ENCODE measurements at places on chromosomes 4 and X.
A peak's percentile ranks its signal among the peaks of the same experiment; 100 is the strongest.

DNA sequence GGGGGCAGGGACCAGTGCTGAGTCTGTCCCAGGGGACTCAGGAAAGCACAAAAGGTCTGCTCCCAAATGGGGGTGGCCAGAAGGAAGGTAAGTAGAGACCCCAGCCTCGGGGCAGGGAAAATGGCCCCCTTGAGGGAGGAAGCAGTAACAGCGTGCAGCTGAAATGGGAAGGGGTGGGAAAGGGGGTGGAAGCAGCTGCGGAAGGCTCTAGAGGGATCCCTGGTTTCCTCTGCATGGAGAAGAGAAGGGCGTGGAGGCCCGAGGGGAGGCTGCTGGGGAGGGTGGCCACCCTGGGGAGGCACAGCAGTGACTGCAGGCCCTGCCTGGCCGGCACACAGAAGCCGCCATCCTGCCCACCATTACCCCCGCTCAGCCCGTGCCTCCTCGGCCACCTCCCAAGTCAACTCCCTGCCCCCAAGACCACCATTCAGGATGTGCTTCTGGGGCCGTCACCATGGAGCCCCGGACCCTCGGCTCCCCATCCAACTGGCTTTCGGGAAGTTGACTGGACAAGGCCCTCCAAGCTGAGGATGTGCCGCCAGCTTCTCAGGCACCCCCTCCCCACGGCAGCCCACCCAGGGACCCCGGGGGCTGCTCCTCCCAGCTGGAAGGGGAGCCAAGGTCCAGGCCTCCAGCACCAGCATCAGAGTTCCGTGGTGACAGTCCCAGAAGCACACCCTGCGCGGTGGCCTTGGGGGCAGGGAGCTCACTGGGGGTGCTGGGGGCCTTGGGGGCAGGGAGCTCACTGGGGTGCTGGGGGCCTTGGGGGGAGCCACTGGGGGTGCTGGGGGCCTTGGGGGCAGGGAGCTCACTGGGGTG is 23.6 kb downstream of the CFAP99 start:
- no peak for DNase-seq

DNA sequence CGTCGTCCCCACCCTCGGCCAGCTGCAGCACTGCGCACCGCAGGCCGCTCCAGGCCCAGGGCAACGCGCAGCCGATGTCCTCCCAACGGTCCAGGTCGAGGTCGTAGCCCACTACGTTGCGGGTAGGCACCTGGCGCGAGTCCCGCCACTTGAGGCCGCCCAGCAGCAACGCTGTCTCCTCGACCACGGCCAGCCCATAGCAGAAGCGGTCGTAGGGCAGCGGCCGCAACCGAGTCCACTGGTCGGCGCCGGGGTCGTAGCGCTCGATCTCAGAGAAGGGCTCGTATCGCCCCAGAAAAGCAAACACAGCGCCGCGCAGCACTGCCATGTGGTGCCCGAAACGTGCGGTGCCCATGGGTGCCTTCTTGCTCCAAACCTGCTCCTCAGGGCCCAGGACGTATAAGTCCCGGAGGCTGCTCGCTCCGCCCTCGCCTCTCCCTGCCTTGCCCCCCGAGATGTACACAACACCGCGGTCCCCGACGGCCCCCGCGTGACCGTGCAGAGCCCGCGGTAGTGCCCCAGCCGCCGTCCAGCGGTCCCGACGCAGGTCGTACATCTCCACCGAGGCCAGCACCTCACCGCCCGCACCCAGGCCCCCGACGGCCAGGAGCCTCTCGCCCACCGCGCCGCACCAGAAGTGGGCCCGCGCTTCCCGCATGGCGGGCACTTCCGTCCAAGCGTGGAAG is 2.1 kb downstream of the KLHL34 start:
- DNase-seq: no peak

- no peak for DNase-seq
Measured at GRCh38 chrX:109841257-109841656, 108.2 kb upstream of the ACSL4 start.

DNA sequence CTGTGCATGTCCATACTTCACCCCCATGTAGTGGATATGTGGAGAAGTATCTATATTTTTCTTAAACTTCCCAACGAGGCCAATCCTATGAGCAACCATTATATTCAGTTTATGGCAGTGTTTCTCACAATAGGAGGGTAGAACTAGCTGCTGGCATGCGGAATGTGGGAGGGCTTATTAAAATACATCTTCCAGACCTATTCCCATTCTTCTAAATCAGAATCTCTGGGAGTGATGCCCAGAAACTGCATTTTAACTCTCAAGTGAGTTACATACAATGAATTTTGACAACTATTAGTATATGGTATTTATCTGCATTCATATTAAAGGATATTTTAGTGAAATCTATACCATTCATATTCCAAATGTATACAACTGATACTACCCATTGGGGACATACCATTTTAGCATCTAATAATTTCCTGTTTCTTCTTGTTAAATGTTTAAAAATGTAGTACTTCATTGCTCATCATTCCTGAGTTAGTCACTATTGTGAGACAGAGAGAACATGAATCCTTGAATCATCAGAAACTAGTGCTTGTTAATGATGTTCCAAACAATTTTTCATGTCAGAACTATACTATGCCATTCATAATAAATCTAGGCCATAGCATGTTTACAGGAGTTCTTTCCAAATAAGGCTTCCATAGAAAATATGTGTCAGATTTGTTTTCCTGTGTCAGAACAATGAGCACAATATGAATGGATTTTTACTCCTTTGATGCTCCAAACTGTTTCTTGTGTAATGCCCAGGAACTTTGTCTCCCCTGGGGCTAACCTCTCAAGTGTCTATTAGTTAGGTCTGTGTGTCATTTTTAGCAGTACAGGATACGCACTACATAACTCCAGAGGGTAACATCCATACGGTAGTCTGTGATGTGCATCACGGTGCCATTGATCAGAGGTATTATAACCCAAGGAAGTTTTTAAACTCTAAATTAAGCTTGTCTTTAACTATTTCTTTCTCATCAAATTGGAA is 198.8 kb upstream of the BMP3 start:
- DNase-seq: peak; percentile 40

DNA sequence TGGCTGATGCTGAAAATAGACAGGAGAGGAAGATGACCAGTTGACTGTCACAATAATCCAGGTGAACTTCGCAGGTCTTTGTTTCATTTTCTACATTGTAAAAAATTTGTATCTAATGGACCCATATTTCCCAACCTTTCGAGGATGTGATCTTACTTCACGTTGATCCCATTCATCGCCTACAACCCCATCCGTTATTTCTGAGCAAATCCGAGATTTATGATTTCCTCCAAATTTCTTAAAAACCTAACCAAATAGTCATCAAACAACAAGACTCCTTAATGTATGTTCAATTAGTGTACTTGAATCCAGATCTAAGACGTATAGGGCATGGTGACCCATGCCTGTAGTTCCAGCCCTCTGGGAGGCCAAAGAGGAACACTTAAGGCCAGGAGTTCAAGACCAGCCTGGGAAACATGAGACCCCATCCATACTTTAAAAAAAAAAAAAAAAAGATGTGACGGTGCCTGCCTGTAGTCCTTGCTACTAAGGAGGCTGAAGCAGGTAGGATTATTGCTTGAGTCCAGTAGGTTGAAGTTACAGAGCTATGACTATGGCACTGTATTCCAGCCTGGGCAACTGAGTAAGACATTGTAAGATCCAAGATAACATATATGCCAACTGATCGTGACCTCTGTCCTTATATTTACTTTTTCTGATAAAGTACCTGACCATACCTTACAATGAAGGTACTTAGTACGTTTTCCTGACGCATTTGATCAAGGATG is 5.7 kb downstream of the RPL9 start:
- DNase-seq: no peak

- DNase-seq: no peak
Measured at GRCh38 chr4:142565771-142566170, 280.3 kb downstream of the INPP4B start.

- DNase-seq: no peak
Measured at GRCh38 chrX:110951472-110952269, 144.3 kb upstream of the PAK3 start.

DNA sequence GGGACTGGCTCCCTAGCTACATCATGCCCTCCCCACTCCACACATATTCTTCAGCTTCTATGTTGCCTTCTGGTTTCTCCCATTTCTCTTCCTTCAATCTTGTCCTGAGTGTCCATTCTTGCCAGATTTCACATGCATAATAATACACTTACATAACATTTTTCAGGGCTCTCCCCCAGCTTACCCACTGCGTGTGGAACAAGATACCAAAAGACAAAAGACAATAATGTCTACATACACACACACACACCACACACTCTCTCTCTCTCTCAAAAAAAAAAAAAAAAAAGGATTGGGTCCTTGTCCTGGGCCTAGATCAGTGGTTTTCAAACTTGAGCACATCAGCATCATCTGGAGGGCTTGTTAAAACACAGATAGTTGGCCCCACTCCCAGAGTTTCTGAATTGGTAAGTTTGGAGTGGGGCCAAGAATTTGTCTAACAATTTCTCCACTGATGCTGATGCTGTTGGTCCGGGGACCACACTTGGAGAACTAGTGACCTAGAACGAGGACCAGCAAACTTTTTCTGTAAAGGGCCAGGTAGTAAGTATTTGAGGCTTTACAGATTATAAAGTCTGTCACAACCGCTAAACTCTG is 6.5 kb upstream of the SMARCA1 start:
- DNase-seq: peak; percentile 55

GRCh38 chr4:79904331-79904730 is 168.7 kb downstream of the ANTXR2 start:
- DNase-seq: no peak

DNA sequence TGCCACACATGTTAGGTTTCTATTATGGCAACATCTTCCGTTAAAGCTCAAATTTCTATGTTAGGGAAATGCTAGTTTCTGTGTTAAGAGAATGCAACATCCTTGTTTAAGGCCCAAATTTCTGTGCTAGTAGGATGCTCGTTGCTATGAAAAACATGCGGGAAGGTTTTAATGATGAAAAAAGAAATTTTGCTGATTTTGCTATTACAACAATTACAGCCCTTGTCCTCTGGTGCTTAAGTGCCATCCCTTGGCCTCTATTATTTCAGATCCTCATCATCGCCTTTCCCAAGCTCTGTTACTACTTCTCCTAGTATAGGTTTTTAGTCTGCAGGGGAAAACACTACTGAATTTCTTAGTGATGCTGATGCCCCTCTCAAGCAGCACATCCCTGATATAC is 412.6 kb upstream of the NDST3 start:
- no peak for DNase-seq

GRCh38 chr4:78599147-78599546 is 47.6 kb downstream of the ANXA3 start:
- no peak for DNase-seq

GRCh38 chr4:177964693-177965168 is 522.5 kb upstream of the AGA start:
- DNase-seq: peak; percentile 51

DNA sequence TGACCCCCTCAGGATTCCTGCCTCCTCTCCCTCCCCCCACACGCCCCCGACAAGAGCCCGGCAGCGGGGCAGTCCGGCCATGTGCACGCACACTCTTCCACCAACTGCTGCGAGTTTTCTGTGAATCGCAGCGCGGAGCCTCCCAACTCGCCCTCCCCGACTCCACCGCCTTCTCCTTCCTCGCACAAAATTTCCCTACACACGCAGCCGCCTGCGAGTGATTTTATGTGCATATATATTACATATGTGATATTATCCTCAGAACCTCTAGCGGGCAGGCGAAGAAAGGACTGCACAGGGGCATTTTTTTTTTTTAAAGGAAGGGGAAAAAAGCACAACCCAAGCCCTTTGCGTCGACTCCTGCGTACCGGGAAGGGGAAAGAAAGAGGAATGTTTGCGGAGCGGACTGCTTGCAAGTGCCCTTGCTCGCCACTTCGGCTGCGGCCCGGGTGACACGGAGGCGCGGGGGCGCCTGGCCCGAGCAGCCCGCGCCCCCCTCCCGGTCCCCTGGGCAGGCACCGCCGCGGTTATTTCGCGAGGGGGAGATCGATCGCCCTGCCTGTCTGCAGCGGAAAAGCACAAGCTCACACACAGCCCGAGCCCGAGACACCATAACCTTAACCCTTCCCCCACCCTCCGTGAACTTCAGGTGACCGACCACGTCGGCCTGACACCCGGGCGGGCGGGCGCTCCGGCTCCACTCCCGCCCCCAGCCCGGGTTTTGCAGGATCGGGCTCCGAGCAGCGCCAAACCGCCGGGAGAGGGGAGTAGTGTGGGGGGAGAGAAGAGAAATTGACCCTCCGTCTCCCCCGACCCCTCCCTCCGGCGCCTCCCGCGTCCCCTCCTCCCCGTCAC is 2.3 kb downstream of the ZNF827 start:
- DNase-seq: peak; percentile 68

DNA sequence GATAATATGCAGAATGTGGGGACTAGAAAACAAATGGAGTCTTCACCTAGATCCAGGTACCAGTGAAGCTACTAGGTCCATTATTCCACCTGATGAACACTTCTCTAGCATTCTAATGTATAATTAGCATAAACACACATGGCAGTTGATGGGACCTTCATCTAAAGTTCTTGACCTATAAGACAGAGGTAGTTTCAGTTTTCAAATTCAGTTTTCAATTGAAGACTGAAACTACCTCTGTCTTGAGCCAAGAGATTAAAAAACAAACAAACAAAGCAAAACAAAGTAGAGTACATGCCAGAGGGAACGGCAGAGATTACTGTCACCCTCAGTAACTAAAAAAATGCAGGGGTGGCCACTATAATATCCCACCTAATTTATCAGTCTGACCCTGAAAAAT is 199.9 kb upstream of the NEIL3 start:
- DNase-seq: no peak

- DNase-seq: no peak
Measured at GRCh38 chr4:75830906-75831305, 71.3 kb downstream of the PPEF2 start.

- DNase-seq: peak; percentile 36
Measured at GRCh38 chr4:84944947-84945346, 21.5 kb downstream of the WDFY3 start.

DNA sequence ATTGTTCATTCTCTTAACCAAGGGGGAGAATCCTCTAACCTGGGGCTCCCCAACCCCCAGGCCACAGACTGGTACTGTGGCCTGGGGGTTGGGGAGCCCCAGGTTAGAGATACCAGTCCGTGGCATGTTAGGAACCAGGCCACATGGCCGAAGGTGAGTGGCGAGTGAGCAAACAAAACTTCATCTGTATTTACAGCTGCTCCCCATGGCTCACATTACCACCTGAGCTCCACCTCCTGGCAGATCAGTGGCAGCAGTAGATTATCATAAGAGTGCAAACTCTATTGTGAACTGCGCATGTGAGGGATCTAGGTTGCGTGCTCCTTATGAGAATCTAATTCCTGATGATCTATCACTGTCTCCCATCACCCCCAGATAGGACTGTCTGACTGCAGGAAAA is 957.2 kb upstream of the PRKX start:
- no peak for DNase-seq

GRCh38 chrX:57121816-57122215 is 468 bp upstream of the SPIN2B start:
- DNase-seq: no peak

- DNase-seq: no peak
Measured at GRCh38 chr4:40502220-40502619, 127.4 kb downstream of the RBM47 start.

Data from fibroblast of mammary gland (primary cell).